ENCODE measurements at places on chromosomes 13 and 19.
A peak's percentile ranks its signal among the peaks of the same experiment; 100 is the strongest.

DNA sequence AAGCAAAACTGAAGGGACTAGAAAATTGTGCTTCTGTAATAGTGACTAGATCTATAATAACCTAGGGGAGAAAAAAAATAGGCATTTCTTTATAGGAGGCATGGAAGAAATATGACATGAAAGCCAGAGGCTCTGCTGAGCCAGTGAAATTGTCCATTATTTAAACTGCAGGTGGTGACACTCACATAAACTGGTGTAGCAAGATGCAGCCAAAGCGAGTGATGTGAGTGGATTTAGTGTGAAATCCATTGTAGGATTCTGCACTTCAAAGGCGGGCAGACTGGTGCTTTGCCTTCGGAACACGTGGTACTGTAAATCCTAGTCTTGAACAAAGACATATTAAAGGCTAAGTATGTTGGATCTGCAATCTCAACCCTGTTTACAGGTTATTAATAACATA lies 361.9 kb downstream of the TBC1D4 start:
- DNase-seq: no peak

DNA sequence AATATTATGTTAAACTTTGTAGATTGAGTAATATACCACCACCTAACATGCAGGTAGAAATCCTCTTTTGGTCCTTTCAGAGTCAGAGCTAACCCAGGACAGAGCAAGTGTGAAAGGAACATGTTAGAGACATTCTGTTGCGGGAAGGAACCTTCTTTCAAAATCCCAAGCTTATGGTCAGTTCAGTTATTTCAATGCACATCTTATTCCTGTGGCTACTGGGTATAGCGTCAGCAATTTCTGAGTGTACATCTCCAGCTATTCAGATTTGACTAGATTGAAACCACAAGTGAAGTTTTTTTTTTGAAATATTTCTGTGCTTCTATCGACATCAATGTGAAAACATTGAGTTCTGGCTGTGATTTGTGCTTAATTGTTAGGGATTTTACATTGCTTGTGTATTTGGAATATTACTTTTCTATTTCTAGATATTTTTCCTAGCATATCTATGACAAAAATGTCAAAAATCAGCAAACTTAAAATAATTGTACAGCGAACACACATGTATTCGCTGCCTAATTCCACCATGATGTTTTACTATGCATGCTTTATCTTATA lies 165.3 kb downstream of the LMO7 start:
- no peak for DNase-seq

- no peak for DNase-seq
Observed at GRCh38 chr19:34731964-34732363, 2.1 kb upstream of the ZNF181 start.

GRCh38 chr19:4814625-4815425 lies 16.7 kb downstream of the TICAM1 start:
- peak; percentile 34 for DNase-seq

DNA sequence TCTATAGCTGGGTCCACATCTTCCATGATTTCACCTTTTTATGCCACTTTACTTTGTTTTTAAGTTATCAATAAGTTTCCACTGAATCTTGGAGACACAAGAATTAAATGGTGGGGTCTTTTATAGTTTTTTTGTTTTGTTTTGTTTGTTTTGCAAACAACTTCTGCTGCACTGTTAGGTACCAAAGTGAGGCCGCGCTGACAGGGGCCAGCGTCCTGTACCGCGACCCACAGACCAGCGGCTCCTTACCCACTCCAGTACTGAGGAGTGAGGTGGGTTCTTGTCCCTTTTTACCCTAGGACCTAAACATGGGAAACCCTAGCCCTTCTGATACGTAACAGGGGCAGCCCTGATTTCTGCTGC lies 75.8 kb upstream of the MCF2L start:
- DNase-seq: no peak

Data from amniotic epithelial cell (primary cell).